ENCODE measurements at places on chromosomes 4 and X.

GRCh38 chr4:115234405-115235093 is 121.1 kb upstream of the NDST4 start:
- no peak overlapping the region for H3K4me3 ChIP-seq
- H3K4me1 ChIP-seq: no peaks in the 10 kb centered on the region
- DNase-seq: no peak
- no peak overlapping the region for H3K27ac ChIP-seq

DNA sequence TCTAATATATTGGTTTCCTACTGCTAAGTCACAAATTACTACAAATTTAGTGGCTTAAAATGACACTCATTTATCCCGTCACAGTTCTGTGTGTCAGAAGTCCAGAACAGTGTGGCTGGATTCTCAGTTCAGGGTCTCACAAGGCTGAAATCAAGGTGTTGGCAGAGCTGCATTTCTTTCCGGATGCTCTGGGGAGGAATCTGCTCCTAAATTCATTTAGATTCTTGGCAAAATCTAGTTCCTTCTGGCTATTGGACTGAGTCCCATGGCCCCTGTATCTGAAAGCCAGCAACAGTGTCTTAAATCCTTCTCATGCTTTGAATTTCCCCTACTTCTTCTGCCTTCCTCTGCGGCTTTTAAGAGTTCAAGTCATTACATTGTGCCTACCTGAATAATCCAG is 103.1 kb upstream of the BMP3 start:
- no peaks in the 10 kb centered on the region for H3K36me3 ChIP-seq
- H3K4me1 ChIP-seq: no peaks in the 10 kb centered on the region
- no peak overlapping the region for H3K27ac ChIP-seq
- no peak overlapping the region for H3K4me3 ChIP-seq
- DNase-seq: no peak

GRCh38 chrX:63967551-63967950 is 182.5 kb upstream of the ARHGEF9 start:
- no peaks in the 10 kb centered on the region for H3K27me3 ChIP-seq
- H3K36me3 ChIP-seq: no peaks in the 10 kb centered on the region
- DNase-seq: no peak
- H3K27ac ChIP-seq: no peak overlapping the region
- no peaks in the 10 kb centered on the region for H3K4me1 ChIP-seq
- no peak overlapping the region for H3K4me3 ChIP-seq

DNA sequence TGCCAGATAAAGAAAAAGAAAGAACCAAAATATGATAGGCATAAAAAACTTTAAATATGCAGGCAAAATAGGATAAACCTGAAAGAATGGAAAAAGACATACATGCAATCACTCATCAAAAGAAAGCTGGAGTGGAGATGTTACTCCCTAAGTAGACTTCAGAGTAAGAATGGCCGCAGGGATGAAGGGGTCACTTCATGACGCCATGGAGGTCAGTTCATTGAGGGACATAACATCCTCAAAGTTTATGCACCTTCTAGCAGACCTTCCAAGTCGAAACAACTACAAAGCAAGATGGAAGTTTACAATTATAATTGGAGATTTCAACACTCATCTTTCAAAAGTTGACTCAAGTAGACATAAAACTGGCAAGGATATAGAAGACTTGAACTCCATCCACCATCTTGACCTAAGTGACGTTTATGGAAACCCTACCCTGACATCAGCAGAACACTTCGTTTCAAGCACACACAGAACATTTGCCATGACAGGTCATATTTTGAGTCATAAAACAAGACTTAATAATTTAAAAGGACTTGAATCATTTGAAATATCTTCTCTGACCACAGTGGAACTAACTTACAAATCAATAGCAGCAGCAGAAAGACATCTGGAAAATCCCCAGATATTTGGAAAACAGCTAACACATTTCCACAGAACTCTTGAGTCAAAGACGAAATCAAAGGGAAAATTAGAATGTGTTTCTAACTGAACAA is 106.0 kb upstream of the LRPAP1 start:
- no peak for DNase-seq
- no peaks in the 10 kb centered on the region for H3K36me3 ChIP-seq
- no peak overlapping the region for H3K4me3 ChIP-seq
- H3K27me3 ChIP-seq: no peaks in the 10 kb centered on the region
- no peak overlapping the region for H3K27ac ChIP-seq

GRCh38 chrX:153761863-153762262 is 2.2 kb upstream of the PLXNB3 start:
- no peak overlapping the region for H3K27ac ChIP-seq
- peaks cover 22% of the 10 kb centered on the region for H3K4me1 ChIP-seq
- no peak for DNase-seq
- no peaks in the 10 kb centered on the region for H3K27me3 ChIP-seq
- H3K36me3 ChIP-seq: no peaks in the 10 kb centered on the region
- H3K4me3 ChIP-seq: no peak overlapping the region

- no peaks in the 10 kb centered on the region for H3K4me1 ChIP-seq
- H3K27ac ChIP-seq: no peak overlapping the region
- H3K4me3 ChIP-seq: no peak overlapping the region
- H3K36me3 ChIP-seq: no peaks in the 10 kb centered on the region
These were observed 1851.3 kb upstream of the PCDH7 start for GRCh38 chr4:28868841-28869240.

DNA sequence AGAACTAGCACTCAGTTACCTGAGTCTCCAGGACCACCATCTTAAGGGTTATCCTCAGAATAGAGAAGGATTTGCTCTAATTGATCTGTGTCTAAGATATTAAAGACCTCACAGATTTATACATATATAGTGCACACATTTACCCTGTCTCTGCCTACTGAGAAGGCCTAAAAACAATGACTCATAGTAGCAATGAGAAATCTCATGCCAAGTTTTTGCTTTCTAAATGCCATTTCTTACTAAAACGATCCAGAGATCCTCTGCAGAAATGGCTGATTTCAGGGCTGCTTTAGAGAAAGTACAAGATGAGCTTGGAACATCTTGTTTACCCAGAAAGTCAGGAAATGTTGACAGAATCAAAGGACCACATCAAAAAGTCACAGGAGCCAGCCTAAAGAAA is 79.1 kb upstream of the INPP4B start:
- no peak overlapping the region for H3K4me3 ChIP-seq
- H3K27ac ChIP-seq: no peak overlapping the region
- no peaks in the 10 kb centered on the region for H3K4me1 ChIP-seq
- no peaks in the 10 kb centered on the region for H3K27me3 ChIP-seq

- H3K27me3 ChIP-seq: no peaks in the 10 kb centered on the region
- H3K4me3 ChIP-seq: no peak overlapping the region
- no peak overlapping the region for H3K27ac ChIP-seq
- no peak for DNase-seq
These were observed 32.6 kb downstream of the DOCK11 start for GRCh38 chrX:118528071-118528737.

DNA sequence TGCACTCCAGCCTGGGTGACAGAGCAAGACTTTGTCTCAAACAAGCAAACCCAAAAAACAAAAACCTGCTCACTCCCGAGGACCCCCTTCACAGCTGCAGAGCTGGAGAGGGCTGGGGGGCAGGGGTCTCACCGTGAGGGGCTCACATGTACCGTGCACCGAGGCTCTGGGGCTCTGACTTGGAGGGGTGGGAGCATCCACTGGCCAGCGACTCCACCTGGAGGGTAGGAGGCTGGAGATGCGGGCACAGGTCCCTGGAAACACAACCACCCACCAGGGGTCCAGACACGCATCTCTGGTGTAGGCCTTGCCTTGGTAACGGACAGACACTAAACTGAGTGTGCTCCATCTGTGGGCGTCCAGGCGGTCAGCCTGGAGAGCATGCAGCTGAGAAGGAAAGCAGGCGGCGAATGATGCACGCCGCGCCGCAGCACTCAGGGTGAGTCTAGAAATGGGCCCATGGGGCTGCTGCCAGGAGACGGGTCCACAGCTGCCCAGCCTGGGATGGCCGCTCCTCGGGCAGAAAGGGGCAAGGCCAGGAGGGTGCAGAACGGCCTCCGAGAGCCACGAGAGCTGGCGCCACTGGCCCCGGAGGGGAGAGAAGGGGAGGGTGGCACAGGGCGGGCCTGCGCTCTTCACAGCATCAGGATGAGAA is 26.1 kb downstream of the PPP2R3B start:
- no peaks in the 10 kb centered on the region for H3K4me1 ChIP-seq
- no peak overlapping the region for H3K4me3 ChIP-seq
- no peak overlapping the region for H3K27ac ChIP-seq
- H3K36me3 ChIP-seq: peaks cover 31% of the 10 kb centered on the region
- no peaks in the 10 kb centered on the region for H3K27me3 ChIP-seq
- DNase-seq: no peak

DNA sequence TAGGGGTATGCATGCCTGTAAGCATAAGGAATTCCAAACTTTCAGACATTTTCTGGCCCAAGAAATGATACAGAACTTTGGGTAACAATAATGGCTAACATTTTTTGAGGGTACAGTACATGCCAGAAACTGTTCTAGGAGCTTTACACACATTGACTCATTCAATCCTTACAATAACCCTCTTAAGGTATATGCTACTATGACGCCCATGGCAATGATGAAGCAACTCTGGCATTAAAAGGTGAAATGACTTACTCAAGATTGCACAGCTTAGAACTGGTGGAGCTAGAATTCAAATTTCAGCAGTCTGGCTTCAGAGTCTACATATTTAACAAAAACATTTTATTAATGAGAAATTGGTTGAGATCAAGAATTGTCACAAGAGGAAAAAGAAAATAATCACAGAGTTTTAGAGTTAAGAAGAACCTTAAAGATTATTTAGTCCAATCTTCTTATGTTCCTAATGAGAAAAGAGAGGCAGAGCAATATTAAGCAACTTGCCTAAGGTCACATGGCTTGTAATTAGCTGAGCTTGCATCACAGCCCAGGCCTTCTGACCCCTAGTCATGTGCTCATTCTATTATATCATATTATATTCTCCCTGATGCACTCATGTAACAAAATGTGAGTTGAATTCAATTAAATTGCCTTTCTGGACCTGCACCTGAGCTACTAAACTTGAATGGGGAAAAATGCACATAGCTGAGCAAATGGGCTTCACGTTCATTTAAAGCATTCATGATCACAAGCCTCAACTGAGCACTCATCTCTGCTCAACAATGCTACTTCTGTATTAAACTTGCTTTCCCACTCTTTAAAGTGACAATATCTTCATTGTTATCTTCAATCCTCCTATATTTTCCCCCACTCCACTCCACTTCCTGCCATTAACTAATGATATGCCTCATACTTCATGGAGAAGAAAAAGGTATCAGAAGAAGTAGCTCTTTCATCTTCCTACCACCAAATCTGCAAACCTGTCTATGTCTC is 73.2 kb downstream of the ENOX2 start:
- DNase-seq: no peak
- no peaks in the 10 kb centered on the region for H3K27me3 ChIP-seq
- H3K27ac ChIP-seq: no peak overlapping the region

- DNase-seq: no peak
- H3K36me3 ChIP-seq: no peaks in the 10 kb centered on the region
- no peaks in the 10 kb centered on the region for H3K27me3 ChIP-seq
- H3K27ac ChIP-seq: peak overlapping the region; percentile 58
- H3K4me1 ChIP-seq: no peaks in the 10 kb centered on the region
- H3K4me3 ChIP-seq: no peak overlapping the region
These were observed 90.2 kb downstream of the FAM53A start for GRCh38 chr4:1593881-1594345.

GRCh38 chr4:20264688-20265087 is 13.0 kb downstream of the SLIT2 start:
- no peak for DNase-seq
- no peaks in the 10 kb centered on the region for H3K27me3 ChIP-seq
- no peak overlapping the region for H3K4me3 ChIP-seq
- no peak overlapping the region for H3K27ac ChIP-seq
- peaks cover 4% of the 10 kb centered on the region for H3K36me3 ChIP-seq

DNA sequence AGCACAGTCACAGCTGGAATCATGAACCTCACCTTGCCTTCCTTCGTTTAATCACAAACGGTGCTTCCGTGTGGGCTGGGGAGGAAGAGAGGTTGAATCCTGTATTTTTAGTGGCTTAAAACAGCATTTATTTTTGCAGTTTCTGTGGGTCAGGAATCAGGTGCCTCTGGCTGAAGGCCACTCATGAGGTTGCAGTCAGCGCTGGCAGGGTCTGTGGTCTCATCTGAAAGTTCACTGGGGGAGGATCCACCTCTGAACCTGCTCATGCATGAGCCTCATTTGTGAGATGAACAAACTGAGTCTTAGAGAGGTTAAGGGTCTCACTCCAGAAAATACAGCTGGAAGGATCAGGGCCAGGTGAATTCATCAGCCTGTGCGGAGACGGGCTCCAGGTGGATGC is 17.1 kb upstream of the ABLIM2 start:
- H3K27ac ChIP-seq: no peak overlapping the region
- no peak overlapping the region for H3K4me3 ChIP-seq
- H3K27me3 ChIP-seq: no peaks in the 10 kb centered on the region
- DNase-seq: no peak
- no peaks in the 10 kb centered on the region for H3K4me1 ChIP-seq
- no peaks in the 10 kb centered on the region for H3K36me3 ChIP-seq

DNA sequence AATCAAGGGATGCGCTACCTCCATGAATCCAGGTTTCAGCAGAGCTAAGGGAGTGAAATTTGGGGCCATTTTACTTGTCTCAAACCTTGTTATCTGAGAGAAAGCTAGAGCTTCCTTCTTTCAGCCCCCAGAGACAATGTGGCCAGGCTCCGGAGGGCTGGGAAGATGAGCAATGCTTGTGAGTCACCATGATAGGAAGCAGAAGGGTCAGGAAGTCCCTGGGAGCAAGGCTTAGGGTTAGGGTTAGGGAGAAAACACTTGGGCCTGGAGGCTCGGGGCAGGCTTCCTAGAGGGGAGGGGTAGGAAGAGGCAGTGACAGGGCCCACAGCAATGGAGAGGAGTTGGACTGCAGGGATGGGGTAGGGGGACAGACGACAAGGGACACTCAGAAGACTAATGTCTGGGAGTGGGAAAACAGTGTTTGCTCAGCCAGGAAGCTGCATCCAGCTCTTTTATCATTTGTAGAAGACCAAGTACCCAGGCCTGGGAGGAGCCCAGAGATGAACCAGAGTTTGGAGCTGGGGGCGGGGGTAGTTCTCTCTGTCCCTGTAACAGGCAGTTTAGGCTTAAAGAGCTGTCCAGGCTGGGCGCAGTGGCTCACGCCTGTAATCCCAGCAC is 16.4 kb upstream of the PORCN start:
- no peak overlapping the region for H3K27ac ChIP-seq
- no peak overlapping the region for H3K4me3 ChIP-seq
- no peaks in the 10 kb centered on the region for H3K4me1 ChIP-seq
- no peaks in the 10 kb centered on the region for H3K27me3 ChIP-seq
